ENCODE measurements at places on chromosomes 2 and 18. TPM values are rescaled to one million over a fixed set of nuclear protein-coding genes. Genes with fewer than 3 reads are reported as not detected.

SPATA3 gene
- 0.76 TPM for total RNA-seq

DNA sequence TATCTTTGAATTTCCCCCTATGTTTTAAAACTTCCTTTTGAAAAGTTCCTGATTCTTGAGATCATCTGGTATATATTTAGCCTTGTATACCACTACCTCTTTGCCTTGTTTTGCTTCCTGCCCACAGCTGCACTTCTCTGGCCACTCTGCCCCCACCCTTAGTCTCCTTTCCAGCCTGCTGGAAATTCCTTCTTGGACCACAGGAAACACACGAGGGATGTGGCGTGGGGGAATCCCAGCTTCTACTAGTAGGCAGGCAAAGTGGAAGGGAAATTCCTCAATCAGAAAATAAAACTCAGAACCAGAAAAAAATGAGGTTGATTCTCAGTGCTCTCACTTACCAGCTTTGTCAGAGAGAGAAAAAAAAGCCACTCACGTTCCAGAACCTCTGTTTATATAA is 13.4 kb downstream of the IL18RAP start:
- H3K4me1 ChIP-seq: peaks cover 48% of the 10 kb centered on the region
- H3K36me3 ChIP-seq: peaks cover 13% of the 10 kb centered on the region
- peak overlapping the region; percentile 81 for H3K27ac ChIP-seq
- H3K27me3 ChIP-seq: no peaks in the 10 kb centered on the region
- DNase-seq: peak; percentile 28

- H3K27ac ChIP-seq: no peak overlapping the region
- H3K36me3 ChIP-seq: no peaks in the 10 kb centered on the region
- peaks cover 2% of the 10 kb centered on the region for H3K27me3 ChIP-seq
- H3K4me3 ChIP-seq: no peak overlapping the region
- H3K4me1 ChIP-seq: no peaks in the 10 kb centered on the region
These were observed 61.8 kb downstream of the NXPH2 start for GRCh38 chr2:138718405-138718804.

- H3K36me3 ChIP-seq: no peaks in the 10 kb centered on the region
- no peak overlapping the region for H3K4me3 ChIP-seq
- DNase-seq: peak; percentile 60
- H3K27me3 ChIP-seq: peaks cover 5% of the 10 kb centered on the region
- no peak overlapping the region for H3K27ac ChIP-seq
- no peaks in the 10 kb centered on the region for H3K4me1 ChIP-seq
These were observed 207.0 kb upstream of the FANCL start for GRCh38 chr2:58448065-58448507.

- peak; percentile 42 for DNase-seq
- H3K36me3 ChIP-seq: peaks cover 3% of the 10 kb centered on the region
- H3K27me3 ChIP-seq: peaks cover 46% of the 10 kb centered on the region
- no peak overlapping the region for H3K27ac ChIP-seq
- peaks cover 3% of the 10 kb centered on the region for H3K4me1 ChIP-seq
These were observed 2.2 kb downstream of the LRATD1 start for GRCh38 chr2:14634489-14635390.

PTH2R gene
- total RNA-seq: not detected

TTN gene
- 4.3 TPM for total RNA-seq

DNA sequence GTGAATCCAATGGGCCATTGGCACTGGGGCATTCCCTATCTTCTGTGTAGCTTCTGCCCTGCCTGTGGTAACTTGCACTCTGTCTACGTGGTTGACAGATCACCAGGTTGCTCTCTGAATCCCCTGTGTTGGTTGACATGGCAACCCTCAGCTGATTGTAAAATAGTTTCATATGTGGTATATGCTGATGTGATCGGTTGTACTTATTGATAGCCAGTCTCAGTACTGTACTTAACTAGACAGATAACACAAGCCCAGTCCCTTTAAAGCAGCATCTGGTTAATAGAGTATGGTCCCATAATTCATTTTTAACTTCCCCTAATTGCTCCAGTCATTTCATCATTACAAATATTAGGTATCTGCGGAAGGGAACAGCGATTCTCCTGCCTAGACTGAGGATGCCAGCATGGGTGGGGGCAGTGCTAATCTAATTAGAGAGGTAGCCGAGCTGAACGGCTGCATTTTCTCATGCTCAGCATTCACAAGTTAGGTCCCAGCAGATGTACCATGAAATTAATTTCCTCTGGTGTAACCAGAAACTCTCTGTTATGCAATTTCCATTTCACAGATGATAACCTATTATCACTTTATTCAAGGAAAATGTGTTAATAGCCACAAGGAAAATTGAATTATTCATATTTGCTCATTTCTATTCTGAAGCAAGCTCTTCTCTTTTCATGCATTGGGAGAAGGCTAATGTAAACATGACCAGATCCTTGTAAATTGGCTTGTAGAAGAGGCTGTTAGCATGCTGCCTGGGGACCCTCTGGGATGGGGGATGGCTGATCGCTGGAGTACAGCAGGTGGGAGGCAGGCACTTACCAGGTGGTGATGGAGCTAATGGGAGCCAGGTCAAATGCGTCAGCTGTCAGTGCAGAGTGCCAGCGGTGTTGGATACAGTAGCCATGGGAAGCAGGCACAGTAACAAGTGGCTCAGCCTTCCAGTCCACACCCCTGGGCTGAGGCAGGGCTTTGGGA is 608.3 kb downstream of the GALR1 start:
- no peak overlapping the region for H3K27ac ChIP-seq
- H3K4me1 ChIP-seq: no peaks in the 10 kb centered on the region
- DNase-seq: no peak

GRCh38 chr2:55712477-55713060 is 18.9 kb upstream of the PNPT1 start:
- no peak overlapping the region for H3K27ac ChIP-seq
- H3K4me3 ChIP-seq: no peak overlapping the region
- H3K27me3 ChIP-seq: peaks cover 9% of the 10 kb centered on the region
- no peak for DNase-seq
- no peaks in the 10 kb centered on the region for H3K4me1 ChIP-seq
- no peaks in the 10 kb centered on the region for H3K36me3 ChIP-seq

DNA sequence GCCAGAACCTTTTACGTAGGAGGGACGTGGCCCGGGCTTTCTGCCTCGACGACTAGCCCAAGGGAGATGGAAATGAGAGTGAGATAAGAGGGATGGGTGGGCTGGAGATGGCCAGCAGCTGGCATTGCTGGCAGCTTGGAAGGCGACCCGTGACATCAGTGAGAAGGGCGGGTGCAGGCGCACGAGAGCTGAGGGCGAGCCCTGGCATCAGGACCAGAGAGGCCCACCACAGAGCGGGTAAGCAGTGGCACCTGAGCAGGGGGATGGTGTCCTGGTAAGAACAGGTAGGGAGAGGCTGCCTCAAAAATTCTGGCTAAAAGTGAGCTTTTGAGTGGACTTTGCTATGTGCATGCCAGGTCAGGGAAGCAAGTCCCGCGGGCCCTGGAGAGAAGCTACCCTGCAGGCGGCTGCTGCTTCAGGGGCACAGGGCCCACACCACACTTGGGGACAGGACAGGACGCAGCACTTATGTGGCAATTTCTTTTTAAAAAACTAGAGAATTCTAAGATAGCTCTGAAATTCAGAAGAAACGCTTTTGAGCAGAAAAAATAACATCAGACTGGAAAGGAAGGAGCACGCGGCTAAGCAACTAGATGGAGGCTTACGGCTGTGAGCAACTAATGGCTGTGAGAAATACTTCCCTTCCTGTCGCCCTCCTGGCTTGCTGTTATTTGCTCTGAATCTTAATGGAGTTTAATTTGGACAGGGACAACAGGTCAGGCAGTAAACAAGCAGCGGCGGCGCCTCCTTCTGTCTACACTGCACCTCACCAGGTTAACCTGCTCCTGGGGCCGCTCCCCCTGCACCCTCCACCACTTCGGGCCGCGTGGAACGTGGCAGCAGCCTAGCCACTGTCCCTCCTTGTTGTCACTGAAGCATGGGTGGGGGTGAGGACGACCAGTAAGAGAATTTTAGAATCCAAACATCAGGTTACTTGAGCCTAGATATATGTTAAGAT is 20.5 kb downstream of the THAP4 start:
- peaks cover 36% of the 10 kb centered on the region for H3K36me3 ChIP-seq
- H3K27me3 ChIP-seq: no peaks in the 10 kb centered on the region
- peak overlapping the region; percentile 29 for H3K4me3 ChIP-seq
- no peak for DNase-seq

GRCh38 chr2:121860033-121860757 is 104.7 kb downstream of the TSN start:
- H3K4me3 ChIP-seq: no peak overlapping the region
- DNase-seq: no peak
- H3K27me3 ChIP-seq: peaks cover 16% of the 10 kb centered on the region
- no peak overlapping the region for H3K27ac ChIP-seq

DNA sequence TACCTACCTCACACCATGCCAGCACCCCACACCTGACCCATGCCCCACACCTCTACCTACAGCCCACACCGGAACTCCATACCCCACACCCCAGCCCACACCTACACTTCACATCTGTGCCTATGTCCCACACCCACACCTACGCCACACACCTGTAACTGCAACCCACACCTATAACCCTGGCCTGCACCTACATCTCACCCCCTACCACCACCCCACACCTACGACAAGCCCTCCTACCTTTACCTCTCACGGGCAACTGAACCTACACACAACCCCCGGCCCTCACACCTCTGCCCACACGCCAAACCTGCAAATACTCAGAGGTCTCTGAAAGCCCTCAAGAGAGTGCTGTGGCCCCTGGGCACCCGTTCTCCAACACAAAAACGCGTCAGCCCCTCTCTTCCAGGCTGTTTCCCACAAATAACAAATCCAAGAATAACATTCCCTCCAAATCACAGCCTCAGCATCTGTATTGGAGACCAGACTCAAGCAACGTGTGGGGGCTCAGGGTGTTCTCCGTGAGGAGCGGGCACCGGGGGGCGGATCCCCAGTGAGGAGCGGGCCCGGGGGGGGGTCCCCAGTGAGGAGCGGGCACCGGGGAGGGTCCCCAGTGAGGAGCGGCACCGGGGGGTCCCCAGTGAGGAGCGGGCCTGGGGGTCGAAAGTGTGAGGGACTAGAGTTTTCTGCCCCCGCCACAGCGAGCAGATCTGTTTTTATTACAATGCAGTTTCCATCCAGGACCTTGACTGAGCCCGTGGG is 33.4 kb downstream of the SLC66A2 start:
- H3K4me3 ChIP-seq: no peak overlapping the region
- no peaks in the 10 kb centered on the region for H3K27me3 ChIP-seq
- peaks cover 19% of the 10 kb centered on the region for H3K4me1 ChIP-seq
- no peak for DNase-seq
- peaks cover 39% of the 10 kb centered on the region for H3K36me3 ChIP-seq
- no peak overlapping the region for H3K27ac ChIP-seq

ZDBF2 gene
- 10.5 TPM for total RNA-seq

DNA sequence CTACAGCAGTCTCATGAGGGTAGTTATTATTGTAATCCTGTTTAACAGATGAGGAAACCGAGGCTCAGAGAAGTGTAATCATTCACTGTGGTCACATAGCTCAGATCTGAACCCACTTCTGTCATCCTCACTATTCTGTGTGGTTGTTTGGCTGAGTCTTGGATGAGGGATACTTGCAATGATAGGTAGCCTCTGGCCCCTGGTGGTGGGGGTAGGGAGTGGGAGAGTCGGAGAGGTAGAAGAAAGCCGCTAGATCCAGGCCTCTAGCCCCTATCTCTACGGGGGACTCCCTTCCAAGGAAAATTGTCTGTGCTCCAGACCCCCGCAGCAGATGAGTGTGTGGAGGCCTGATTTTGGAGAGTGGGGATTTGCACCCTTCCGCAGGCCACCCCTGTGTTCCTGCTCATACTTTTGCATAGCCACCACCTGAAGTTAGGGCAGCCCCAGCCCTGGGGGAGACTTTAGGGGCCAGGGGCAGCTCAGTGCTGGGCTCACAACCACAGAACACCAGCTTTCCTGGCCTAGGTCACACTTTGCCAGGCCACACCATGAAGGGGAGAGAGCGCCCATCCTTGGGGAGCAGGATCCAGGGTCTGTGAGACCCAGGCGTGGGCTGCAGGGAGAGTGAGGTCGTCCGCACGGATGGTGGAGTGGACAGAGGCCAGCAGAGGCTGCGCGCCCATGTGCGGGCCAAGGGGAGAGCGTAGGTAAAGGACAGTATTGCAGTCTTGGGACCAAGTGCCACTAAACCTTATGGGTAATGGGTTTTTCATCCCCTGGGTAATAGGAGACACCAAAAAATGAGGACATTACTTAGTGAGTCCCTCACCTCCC is 148.2 kb downstream of the GLI2 start:
- no peak for DNase-seq
- no peaks in the 10 kb centered on the region for H3K4me1 ChIP-seq
- H3K36me3 ChIP-seq: no peaks in the 10 kb centered on the region
- H3K27me3 ChIP-seq: no peaks in the 10 kb centered on the region

GRCh38 chr18:34707670-34708069 is 2.4 kb upstream of the DTNA start:
- no peak for DNase-seq
- H3K4me1 ChIP-seq: no peaks in the 10 kb centered on the region
- peaks cover 7% of the 10 kb centered on the region for H3K27me3 ChIP-seq
- no peaks in the 10 kb centered on the region for H3K36me3 ChIP-seq
- H3K4me3 ChIP-seq: no peak overlapping the region

DNA sequence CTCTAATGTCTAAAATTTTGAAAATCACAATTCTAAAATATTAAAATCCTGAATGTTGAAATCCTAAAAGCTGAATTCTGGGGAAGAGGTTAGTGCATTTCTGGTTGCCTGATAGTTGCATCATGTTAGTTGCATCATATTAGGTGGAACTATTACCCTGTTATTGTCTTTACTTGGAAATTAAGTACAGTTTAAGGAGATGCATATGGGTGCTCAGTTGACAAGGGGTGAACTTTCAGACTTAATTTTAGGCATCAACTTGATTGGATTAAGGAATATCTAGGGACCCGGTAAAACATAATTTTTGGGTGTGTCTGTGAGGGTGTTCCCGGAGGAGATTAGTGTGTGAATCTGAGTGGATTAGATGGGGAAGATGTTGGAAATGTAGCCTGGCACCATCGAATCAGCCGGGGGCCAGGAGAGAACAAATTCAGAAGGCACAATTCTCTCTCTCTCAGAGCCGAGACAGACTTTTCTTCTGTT is 409.8 kb downstream of the PLCL1 start:
- H3K4me3 ChIP-seq: no peak overlapping the region
- no peaks in the 10 kb centered on the region for H3K4me1 ChIP-seq
- DNase-seq: no peak
- no peaks in the 10 kb centered on the region for H3K27me3 ChIP-seq
- no peaks in the 10 kb centered on the region for H3K36me3 ChIP-seq

- H3K4me3 ChIP-seq: no peak overlapping the region
- no peaks in the 10 kb centered on the region for H3K4me1 ChIP-seq
- H3K27me3 ChIP-seq: no peaks in the 10 kb centered on the region
- no peak for DNase-seq
- no peaks in the 10 kb centered on the region for H3K36me3 ChIP-seq
These were observed 79.6 kb downstream of the SPTBN1 start for GRCh38 chr2:54535599-54536195.

- no peaks in the 10 kb centered on the region for H3K4me1 ChIP-seq
- H3K36me3 ChIP-seq: no peaks in the 10 kb centered on the region
- no peak for DNase-seq
- H3K27ac ChIP-seq: no peak overlapping the region
These were observed 37.8 kb downstream of the VIT start for GRCh38 chr2:36734304-36734703.

DNA sequence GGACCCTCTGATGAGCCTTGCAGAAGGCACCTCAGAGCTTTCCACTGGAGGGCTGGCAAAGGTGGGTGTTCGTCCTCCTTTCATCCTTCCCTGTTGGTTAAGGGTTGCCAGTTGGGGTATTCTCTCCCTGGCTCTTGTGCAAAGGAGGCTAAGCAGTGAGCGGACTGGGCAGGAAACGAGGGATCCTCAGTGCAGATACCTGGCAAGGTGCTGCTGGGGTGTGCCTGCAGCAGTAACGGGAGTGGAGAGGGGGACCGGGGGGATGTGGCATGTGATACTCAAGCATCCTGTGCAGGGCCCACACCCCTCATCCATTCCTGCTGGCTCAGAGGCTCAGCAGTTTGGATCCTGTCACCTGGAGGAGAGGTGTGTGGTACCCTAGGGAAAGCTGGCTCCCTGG is 4.2 kb upstream of the ADCY3 start:
- H3K4me3 ChIP-seq: no peak overlapping the region
- H3K4me1 ChIP-seq: peaks cover 6% of the 10 kb centered on the region
- no peak for DNase-seq
- no peaks in the 10 kb centered on the region for H3K36me3 ChIP-seq
- no peaks in the 10 kb centered on the region for H3K27me3 ChIP-seq

Measured in activated CD8-positive, alpha-beta T cell treated with anti-CD3 and anti-CD28 coated beads for 36 hours (primary cell).